ENCODE measurements at places on chromosomes 1 and 21.
A peak's percentile ranks its signal among the peaks of the same experiment; 100 is the strongest.

DNA sequence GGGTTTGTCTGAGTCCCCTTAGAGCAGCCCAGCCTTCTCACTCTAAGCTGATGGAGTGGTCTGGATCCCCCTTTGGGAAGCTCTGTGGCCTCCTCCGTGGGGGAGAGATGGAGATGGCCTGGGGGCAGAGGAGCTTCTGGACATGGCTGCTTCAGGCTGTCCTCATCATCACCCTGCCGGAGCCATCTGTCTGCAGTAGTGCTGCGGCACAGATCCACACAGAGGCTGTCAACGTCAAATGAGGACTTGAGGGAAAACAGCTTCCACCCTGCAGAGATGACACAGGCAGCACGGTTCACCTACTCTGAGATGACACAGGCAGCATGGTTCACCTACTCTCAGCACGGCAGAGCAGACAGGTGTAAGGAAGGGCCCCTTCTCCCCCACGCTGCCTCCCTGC, 134.3 kb downstream of the IGSF21 start:
- no peak overlapping the region for H3K27ac ChIP-seq
- no peaks in the 10 kb centered on the region for H3K27me3 ChIP-seq
- H3K36me3 ChIP-seq = no peaks in the 10 kb centered on the region
- no peaks in the 10 kb centered on the region for H3K4me1 ChIP-seq

DNA sequence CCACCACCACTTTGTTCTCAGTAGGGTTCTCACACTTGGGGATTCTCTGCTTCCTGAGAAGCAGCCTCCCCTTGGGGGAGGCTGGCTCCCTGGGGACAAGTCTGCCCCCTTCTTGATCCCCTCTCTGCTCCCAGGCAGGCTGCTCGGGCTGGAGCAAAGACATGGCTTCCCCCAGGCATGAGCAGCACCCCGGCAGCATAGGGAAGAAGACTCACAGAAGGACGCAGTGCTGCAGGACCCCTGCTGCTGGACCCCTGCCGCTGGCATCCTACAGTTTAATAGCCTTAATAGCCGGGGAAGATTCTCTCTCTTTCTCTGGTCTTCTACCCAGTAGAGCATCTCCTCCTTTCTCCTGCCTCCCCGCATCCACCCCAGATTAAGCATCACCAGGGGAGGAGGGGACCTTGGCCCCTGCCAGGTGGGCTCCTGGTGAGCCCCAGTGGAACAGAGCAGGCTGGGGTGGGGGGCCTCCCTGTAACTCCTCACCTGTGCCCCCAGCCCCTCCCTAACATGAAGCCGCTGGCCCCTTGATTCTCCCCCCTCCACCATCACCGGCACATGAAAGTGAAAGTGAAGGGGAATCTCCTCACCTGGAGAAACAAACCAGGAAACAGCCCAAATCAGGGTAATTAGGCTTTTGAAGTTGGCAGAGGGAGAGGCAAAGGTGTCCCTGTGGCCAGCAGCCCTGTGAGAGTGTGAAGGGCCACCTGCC, 2.5 kb downstream of the WNT3A start:
- no peak overlapping the region for H3K27ac ChIP-seq
- H3K4me3 ChIP-seq = peak overlapping the region; percentile 19
- no peak for DNase-seq
- no peaks in the 10 kb centered on the region for H3K4me1 ChIP-seq
- H3K36me3 ChIP-seq = no peaks in the 10 kb centered on the region
- H3K27me3 ChIP-seq = peaks cover 20% of the 10 kb centered on the region

DNA sequence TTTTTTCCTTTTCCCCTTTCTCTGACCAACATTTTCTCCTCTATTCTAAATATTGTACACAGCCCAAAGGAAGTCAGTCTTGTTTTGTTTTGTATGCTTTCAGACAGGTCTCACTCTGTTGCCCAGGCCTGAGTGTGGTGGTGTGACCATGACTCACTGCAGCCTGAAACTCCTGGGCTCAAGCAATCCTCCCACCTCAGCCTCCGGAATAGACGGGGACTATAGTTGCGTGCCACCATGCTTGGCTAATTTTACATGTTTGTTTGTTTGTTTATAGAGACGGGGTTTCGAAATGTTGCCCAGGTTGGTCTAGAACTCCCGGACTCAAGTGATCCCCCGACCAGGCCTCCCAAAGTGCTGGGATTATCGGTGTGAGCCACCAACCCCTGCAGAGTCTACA, 72.8 kb downstream of the NRIP1 start:
- no peak overlapping the region for H3K4me3 ChIP-seq
- H3K4me1 ChIP-seq = no peaks in the 10 kb centered on the region
- DNase-seq = no peak
- H3K36me3 ChIP-seq = no peaks in the 10 kb centered on the region
- H3K27me3 ChIP-seq = no peaks in the 10 kb centered on the region

GRCh38 chr1:81345110-81345509, 455.6 kb upstream of the ADGRL2 start:
- H3K27ac ChIP-seq = no peak overlapping the region
- H3K4me1 ChIP-seq = no peaks in the 10 kb centered on the region
- no peak overlapping the region for H3K4me3 ChIP-seq
- H3K36me3 ChIP-seq = no peaks in the 10 kb centered on the region
- no peak for DNase-seq

GRCh38 chr1:119080586-119080985, 59.9 kb downstream of the WARS2 start:
- H3K4me1 ChIP-seq = no peaks in the 10 kb centered on the region
- no peak overlapping the region for H3K27ac ChIP-seq
- H3K36me3 ChIP-seq = no peaks in the 10 kb centered on the region

GRCh38 chr1:75548721-75549480, 62.0 kb downstream of the SLC44A5 start:
- no peak overlapping the region for H3K4me3 ChIP-seq
- no peaks in the 10 kb centered on the region for H3K27me3 ChIP-seq
- no peak overlapping the region for H3K27ac ChIP-seq
- no peak for DNase-seq
- H3K36me3 ChIP-seq = no peaks in the 10 kb centered on the region

GRCh38 chr1:62654744-62655143, 33.4 kb downstream of the DOCK7 start:
- no peaks in the 10 kb centered on the region for H3K36me3 ChIP-seq
- DNase-seq = no peak
- H3K4me1 ChIP-seq = no peaks in the 10 kb centered on the region

GRCh38 chr21:25566645-25567044, 40.6 kb downstream of the MRPL39 start:
- no peaks in the 10 kb centered on the region for H3K36me3 ChIP-seq
- no peak for DNase-seq
- H3K4me3 ChIP-seq = no peak overlapping the region
- peaks cover 41% of the 10 kb centered on the region for H3K4me1 ChIP-seq
- no peak overlapping the region for H3K27ac ChIP-seq

DNA sequence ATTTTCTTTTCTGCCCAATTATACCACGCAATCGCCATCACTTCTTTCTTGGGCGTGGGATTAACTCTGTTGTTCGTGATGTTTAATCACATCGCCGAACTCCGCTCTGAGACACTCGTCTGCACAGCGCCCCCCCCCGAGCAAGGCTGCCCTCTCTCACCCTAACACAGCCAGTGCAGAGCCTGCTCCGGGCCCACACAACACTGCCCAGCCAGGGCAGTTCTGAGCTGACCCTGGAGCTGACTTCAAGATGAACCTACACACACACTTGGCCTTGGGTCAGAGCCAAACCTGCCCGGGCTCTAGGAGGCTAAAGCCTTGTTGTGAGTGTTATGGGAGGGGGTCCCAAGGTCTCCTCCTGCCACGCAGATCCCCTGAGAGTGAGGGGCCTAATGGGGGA, 64.6 kb upstream of the LRP8 start:
- H3K4me3 ChIP-seq = no peak overlapping the region
- no peaks in the 10 kb centered on the region for H3K27me3 ChIP-seq
- no peak for DNase-seq
- no peak overlapping the region for H3K27ac ChIP-seq
- no peaks in the 10 kb centered on the region for H3K36me3 ChIP-seq
- H3K4me1 ChIP-seq = no peaks in the 10 kb centered on the region

GRCh38 chr1:226831953-226832352, 38.5 kb upstream of the PSEN2 start:
- no peak overlapping the region for H3K4me3 ChIP-seq
- DNase-seq = no peak
- H3K4me1 ChIP-seq = peaks cover 11% of the 10 kb centered on the region
- H3K27me3 ChIP-seq = no peaks in the 10 kb centered on the region
- H3K27ac ChIP-seq = no peak overlapping the region

DNA sequence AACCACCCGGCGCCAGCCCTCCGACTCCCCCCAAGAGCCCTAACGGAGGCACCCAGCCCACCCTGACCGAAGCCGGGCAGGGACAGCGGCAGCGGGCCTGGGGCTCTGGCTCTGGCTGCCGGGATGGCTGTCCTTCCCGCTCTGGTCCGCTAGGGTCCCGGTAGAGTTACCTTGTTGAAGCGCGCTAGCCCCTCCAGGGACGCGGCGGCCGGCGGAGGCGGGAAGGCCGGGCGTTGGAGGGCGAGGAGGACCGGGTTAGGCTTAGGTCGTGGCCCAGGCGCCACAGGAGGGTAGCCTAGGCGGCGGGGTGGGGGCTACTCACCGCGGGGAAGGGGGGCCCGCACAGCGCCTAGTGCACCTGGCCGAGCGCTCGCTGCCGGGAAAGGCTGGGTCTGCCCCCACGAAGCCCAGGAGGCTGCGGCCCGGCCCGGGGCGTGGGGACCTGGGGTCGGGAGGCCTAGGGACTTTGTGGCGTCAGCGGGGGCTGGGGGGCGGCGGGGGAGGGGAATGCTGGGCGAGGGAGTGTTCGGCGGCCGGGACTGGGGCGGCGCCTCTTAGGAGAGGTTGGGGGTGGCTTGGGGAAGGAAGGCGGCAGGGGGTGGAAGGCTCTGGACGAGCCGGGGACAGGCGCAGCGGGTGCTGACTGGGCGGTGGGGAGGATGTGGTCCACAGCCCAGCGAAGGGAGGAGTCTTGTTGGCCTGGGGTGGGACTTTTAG, at the start of gene TRIM17:
TRIM17 (minus strand) TSS at position 645 of the 717 bp plus-strand sequence. CDS start 1,789 bp downstream, outside the sequence.
- H3K4me1 ChIP-seq = peaks cover 20% of the 10 kb centered on the region
- DNase-seq = peak; percentile 21
- no peak within 1 kb of the TSS for H3K27ac ChIP-seq
- no peaks in the 10 kb centered on the region for H3K27me3 ChIP-seq
- peak within 1 kb of the TSS; percentile 40 for H3K4me3 ChIP-seq
- no peaks in the 10 kb centered on the region for H3K36me3 ChIP-seq

DNA sequence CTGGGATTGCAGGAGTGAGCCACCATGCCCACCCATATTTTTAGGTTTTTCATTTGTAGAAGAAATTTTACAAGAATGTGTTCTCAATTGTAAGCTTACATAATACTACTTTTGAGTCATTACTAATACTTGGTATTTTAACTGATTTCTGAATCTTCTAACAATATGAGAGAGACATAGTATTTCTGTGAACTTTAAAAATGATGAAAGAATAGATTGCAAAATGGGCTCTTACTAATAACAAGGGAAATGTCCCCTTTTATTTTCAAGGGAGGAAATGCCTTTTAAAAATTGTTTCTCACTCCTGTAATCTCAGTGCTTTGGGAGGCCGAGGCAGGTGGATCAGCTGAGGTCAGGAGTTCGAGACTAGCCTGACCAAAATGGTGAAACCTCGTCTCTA, 5.9 kb downstream of the AGO3 start:
- H3K4me3 ChIP-seq = no peak overlapping the region
- H3K4me1 ChIP-seq = peaks cover 24% of the 10 kb centered on the region
- no peaks in the 10 kb centered on the region for H3K36me3 ChIP-seq
- H3K27ac ChIP-seq = no peak overlapping the region
- DNase-seq = no peak
- no peaks in the 10 kb centered on the region for H3K27me3 ChIP-seq

All from CD8-positive, alpha-beta memory T cell (primary cell).